ENCODE measurements at places on chromosomes 2 and 18.

- DNase-seq: no peak
Measured at GRCh38 chr18:62499263-62499650, 23.6 kb upstream of the ZCCHC2 start.

DNA sequence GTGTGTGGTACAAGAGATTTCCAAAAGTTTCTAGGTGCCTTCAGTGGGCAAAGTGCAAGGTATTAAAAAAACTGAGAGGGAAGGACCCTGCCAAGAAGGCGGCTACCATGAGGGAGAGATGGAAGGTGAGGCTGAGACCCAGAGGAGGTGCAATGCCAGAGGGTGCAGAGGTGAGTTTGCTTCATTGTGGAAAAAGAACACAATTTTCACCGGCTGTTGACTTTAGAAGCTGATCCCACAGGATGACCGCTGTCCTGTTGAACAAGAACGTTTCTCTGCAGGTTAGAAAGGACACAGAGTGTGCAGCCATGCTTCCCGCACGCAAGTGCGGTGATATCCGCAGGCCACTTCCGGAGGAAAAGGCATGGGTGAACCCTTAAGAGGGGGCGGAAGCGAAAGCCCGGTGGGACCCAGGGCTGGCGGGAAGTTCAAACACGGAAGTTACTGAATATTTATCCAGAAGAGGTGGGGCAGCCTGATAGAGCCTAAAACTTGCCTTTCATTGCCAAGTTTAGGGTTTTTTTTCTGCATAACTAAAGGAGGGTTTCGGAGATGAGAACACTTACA, 16.6 kb downstream of the SP110 start:
- no peak for DNase-seq

GRCh38 chr18:45916302-45916701, 50.8 kb downstream of the EPG5 start:
- DNase-seq: no peak

DNA sequence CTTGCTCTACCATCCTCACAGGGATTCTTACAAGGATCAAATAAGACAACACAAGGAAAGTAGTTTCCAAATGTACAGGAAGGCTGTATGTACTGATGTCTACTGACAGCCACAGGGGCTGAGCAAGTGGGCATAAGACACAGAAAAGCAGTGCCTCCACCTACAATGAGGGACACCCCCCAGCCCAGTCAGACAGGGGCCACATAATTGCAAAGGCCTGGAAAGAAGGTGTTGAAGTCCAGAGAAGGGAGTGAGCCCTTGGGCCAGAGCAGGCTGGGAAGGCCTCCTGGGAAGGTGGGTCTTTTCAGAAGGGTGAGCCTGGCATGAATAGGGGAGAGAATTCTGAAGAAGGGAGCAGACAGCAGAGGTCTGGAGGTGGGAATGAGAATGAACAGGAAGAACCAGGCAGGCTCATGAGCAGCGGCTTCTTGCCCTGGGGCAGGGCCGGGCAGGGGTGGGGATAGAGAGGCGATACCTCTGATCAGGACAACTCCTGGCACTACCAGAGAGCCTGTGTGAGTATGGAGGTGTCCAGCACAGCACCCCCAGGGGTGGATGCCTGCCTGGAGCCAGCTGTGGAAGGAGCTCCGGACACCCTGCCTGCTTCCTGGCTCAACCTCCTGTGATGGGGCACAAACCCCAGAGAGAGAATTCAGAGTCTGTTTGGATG, 30.1 kb downstream of the HS1BP3 start:
- no peak for DNase-seq

GRCh38 chr2:55986700-55987440, 63.3 kb upstream of the EFEMP1 start:
- no peak for DNase-seq

GRCh38 chr18:22935431-22935830, 2.3 kb downstream of the RBBP8 start:
- no peak for DNase-seq

GRCh38 chr2:171811245-171811628, 82.8 kb downstream of the SLC25A12 start:
- no peak for DNase-seq

DNA sequence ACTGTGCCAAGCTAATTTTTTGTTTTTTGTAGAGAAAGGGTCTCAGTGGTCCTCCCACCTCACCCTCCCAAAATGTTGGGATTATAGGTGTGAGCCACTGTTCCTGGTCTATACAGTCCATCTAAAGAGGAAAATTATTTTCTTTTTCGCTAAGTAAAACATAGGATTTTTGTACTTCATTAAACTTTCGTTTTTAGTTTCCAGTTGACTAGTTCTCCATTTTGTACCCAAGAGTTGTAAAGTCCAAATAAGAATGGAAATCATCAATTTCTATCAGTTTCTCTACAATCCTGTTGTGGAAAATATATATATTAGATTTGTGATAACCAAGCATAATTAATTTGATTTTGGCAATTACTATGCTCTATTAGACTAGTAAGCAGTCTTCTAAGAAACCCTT, 156.4 kb downstream of the BABAM2 start:
- no peak for DNase-seq

GRCh38 chr2:30631051-30631671, 176.1 kb downstream of the CAPN13 start:
- DNase-seq: no peak

All from SHP77 treated with DMSO at 0.1 percent for 48 hours (cell line).